ENCODE measurements at places on chromosomes 2 and 18.

- DNase-seq = no peak
Measured at GRCh38 chr2:144211826-144212225, 308.1 kb downstream of the ZEB2 start.

- DNase-seq = peak; percentile 29
Measured at GRCh38 chr2:206275312-206276055, 1.0 kb downstream of the ZDBF2 start.

DNA sequence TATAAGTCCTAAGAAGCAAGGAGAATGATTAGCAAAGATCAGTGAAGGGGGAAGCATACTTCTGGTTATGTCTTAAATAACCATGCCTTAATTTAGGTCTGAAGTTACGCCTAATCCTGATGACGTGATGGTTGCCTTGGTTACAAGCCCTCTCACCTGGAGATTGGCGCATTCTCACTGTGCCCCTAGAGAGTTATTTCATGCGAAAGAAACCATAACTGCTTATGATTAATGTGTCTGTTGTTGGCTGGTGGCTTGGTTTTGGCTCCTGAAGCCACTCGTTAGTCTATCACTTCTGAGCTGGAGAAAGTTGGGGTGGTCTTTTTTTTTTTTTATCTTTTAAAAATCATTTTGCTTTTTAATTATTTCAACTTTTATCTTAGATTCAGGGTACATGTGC, 47.0 kb downstream of the TNFRSF11A start:
- DNase-seq = no peak

DNA sequence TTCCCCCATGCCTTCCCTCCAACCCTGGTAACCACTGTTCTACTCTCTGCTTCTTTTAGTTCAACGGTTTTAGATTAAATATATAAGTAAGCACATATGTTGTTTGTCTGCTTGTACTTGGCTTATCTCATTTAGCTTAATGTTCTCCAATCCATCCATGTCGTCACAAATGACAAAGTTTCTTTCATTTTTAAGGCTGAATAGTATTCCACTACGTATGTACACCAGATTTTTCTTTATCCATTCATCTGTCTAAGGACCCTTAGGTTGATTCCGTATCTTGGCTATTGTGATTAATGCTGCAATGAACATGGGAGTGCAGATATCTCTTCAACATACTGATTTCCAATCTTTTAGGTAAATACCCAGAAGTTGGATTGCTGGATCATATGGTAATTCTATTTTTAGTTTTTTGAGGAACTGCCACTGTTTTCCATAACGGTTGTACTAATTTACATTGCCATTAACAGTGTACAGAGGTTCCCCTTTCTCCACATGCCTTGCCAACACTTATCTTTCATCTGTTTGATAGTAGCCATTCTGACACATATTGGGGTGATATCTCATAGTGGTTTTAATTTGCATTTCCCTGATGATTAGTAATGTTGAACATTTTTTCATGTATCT, 8.1 kb downstream of the ASB3 start:
- DNase-seq = no peak

- DNase-seq = no peak
Measured at GRCh38 chr18:35661483-35662146, 80.1 kb downstream of the GALNT1 start.

GRCh38 chr2:148968776-148969319, 69.7 kb upstream of the LYPD6B start:
- DNase-seq = no peak

DNA sequence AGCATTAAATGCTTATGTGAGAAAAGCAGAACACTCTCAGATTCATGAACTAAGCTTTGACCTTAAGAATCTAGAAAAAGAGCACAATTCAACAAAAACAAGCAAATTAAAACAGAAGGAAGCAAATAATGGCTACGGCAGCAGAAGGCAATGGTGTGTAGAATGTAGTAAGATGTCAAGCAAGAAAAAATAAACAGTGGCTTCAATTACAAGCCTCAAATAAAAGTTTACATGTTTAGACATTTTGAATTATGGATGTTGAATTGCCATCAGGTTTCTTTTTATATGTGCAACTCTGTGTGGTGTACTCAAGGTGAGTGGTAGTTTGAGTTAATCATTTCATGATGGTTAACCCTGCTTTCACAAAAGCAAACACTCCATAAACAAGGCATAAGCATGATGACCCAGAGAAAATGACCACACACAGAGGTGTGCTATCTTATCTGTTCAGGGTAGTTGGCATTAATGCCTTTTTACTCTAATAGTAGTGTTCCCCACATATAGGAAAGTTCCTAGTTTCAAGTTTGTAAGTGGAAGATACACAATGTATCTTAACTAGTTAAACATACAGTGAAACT, 207.1 kb downstream of the FIGN start:
- DNase-seq = no peak

- no peak for DNase-seq
Measured at GRCh38 chr18:77138270-77138669, 5.7 kb upstream of the MBP start.

- DNase-seq = no peak
Measured at GRCh38 chr2:95390272-95390880, 12.1 kb upstream of the FAHD2A start.

- peak; percentile 22 for DNase-seq
Measured at GRCh38 chr18:42174909-42175308, 219.9 kb downstream of the PIK3C3 start.

DNA sequence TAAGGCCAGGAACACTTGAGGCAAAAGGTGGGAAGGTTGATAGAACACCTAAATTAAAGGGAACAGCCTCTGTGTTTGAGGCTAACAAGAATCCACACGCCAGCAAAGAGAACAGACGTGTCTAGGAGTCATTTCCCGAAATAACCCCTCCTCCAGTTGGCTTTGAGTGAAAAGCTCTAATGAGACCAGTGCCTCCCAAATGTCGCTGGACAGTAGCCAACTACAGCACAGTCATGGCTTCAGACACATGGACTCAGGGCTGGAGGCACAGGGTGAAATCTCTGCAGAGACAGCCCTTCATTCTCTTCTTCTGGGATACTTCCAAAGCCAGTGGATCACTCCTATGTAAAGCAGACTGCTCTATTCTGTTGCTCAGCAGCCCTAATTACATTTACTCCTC, 49.6 kb downstream of the SOWAHC start:
- peak; percentile 80 for DNase-seq

GRCh38 chr18:77061946-77062517, 70.6 kb downstream of the MBP start:
- no peak for DNase-seq

DNA sequence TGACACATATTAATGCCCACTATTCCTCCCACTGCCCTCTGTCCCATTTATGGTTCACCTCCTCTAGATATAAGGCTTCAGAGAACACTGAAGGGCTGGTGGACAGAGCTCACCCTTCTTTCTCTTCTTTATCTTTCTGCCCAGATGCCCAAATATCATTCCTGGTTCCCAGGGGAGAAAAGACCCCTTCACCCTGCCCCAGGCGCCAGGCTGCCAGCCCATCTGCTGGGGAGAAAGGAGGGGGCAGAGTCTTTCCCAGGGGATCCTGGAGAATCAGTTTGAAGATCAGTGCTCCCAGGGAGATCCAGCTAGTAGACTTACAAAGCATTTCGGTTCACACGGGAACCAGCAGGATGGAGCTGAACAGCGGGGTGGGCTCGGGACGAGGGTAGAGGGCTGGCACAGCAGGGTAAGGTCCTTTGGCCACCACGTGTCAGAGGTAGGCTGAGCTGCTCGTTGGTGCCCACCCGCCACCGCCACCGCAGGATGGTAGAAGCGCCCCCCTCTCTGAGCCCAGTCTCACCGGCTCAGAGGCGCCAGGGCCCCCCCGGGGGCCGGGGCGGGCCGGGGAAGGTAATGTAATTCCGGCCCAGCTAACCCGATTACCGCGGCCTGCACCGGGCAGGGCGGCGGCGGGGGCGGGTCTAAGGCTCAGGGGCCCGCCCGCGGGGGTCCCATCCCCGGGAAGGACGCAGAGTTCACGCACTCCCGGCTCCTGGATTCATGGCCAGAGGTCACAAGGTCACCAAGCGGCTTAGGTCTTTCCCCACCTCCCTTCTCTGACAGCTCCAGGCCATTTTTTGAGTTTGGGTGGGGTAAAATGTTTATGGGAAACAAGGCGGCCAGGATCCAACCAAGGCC, 1.3 kb upstream of the TLX2 start:
- DNase-seq = no peak

- DNase-seq = no peak
Measured at GRCh38 chr2:112277596-112278220, 2.3 kb downstream of the ZC3H6 start.

- no peak for DNase-seq
Measured at GRCh38 chr2:155060896-155061295, 362.4 kb downstream of the KCNJ3 start.

- DNase-seq = no peak
Measured at GRCh38 chr18:6616981-6617380, 112.5 kb upstream of the ARHGAP28 start.

- no peak for DNase-seq
Measured at GRCh38 chr2:230711224-230711623, 1.4 kb upstream of the CAB39 start.

DNA sequence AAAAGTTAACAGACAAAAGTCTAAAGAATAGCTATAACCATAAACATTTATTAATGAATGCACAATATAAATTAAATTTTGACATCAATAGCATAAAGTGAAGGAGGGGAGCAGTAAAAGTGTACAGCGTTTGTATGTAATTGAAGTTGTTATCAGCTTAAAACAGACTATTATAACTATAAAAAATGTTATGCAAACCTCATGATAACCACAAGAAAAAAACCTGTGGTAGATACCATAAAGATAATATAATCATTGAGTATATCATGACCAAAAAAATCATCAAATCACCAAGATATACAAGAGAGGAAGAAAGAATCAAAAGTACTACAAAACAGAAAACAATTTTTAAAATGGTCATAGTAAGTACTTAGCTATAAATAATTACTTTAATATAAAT, 122.1 kb upstream of the ID2 start:
- DNase-seq = no peak

DNA sequence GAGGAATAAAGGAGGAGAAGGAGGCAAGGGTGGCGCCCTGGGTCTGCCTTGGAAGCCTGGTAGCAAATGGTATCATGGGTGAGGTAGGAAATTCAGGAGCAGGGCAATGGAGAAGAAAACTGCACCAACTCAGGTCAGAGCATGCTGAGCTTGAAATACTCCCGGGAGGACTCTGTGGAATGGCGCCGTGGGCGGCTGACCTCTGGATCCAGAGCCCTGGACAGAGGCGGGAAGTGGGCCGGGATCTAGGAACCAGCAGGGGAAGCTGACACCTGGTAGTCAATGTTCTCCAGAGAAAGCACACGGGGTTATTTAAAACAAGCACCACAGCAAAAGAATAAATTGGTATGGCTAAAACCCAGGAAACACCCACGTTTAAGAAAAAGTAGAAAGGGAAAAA, 161.3 kb downstream of the INO80D start:
- no peak for DNase-seq

GRCh38 chr2:198004921-198005829, 200.8 kb downstream of the PLCL1 start:
- DNase-seq = no peak

GRCh38 chr18:5524660-5525059, 19.1 kb downstream of the EPB41L3 start:
- no peak for DNase-seq

DNA sequence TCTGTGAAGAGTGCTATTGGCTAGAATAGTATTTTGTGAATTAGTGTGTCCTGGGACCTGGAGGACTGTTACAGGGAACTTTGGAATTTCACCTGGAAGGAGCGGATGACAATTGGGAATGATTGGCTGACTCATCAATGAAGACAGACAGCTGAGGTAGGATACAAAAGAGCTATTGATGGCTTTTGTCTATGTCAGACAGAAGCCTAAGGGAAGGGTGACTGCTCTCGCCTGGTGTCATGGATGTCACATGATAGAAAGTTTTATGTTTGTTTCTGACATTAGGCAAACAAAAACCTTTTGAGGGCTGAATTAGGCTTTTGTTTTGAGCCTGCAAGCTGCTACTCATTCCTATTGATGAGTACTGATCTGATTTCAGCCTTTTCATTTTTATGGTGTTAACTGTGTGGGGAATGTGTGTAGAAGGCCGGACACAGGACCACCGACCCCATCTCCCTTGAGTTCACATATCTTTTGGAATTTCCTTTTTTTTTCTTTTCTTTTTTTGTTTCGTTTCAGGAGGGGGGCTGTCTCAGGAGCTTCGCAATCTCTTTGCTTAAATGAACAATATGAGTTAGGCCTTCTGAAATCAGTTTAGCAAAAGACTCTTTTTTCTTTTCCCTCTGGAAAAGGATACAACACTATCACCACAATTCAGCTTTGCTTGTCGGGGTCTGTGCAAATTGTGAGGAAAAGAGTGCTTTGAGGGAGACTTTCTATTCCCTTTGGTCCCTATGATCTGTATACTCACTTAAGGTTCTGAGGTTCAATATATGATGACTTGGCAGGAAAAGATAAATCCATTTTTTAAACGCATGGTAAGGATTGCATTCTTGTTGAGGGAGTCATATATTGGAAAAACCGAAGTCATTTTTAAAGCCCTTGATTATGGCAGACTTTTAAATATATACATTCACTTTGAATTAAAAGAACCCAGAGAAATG, 207.9 kb upstream of the FIGN start:
- DNase-seq = no peak

Measured in right hindlimb (tissue), 1 donor.